ENCODE measurements at places on chromosomes 1 and 21.

- no peak for DNase-seq
These were observed 34.6 kb upstream of the NID1 start for GRCh38 chr1:236099355-236099974.

DNA sequence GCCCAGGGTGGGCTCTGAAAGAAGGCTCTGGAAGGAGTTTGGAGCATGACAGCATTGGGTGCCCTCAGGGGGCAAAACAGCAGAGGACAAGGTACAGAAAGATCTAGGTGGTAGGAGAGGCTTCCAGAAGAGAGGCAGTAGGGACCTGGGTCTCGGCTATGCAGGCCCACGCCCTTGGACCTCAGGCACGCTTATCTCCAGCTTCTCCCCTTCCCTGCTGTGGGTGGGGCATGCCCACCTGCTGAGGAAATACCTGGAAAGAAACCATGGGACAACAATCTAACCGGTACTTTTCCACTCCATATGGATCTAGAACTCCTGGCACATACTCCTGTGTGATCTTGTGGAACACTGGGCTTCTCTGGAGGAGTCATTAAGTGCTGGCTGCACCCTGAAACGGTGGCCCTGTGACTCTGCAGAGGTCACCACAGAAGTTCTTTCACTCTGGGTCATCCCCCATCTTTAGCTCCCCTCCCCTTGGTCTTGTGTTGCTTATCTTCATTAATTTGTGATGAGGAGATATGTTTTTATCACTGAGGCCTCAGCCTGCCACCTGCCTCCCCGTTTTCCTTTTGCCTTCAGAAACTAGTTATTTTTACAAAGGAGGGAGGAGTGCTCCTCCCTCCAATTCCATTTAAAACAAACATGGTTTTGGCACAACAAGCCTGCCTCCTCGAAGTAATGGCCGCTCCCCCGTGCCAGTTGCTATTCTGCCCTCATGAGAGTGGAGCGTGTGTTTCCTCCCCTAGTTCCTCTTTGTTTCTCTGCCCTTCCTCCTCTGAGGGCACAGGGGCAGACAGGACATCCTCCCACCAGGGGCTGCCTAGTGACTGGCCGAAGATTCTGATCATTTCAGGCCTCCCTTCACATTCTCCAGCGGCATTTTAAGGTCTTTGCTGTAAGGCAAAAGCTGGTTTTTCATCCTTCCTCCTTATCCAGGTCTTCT lies 78.0 kb upstream of the ATP5PO start:
- DNase-seq = no peak

- no peak for DNase-seq
These were observed 2.0 kb downstream of the KCND3 start for GRCh38 chr1:111987502-111987901.

DNA sequence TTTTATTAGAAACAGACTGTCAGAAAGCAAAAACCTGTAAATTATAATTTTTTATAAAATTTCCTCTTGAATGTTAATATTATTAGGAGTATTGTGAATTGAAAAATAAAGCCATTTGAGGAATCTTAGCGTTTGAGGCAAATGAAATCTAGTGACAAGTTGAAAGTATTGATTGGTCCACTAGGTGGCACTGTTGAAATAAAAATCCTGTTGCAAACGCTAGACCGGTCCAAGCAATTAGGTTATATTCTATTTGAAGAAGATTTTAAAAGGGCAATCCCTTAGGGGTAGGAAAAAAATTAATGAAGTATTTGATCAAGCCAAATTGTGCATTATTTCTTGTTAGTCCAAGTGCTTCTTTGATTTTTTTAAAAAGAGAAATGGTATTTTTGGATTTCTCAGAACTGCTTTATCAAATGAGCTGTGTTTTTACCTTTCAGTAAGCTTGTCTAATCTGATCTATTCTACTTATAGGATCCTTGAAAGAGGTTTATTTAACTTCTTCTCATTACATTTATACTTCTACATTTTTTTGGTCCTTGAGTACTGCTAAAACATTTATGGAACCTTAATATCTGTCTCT lies 57.7 kb downstream of the ATG4C start:
- no peak for DNase-seq

- no peak for DNase-seq
These were observed 36.0 kb upstream of the ANGPTL7 start for GRCh38 chr1:11153184-11153583.

DNA sequence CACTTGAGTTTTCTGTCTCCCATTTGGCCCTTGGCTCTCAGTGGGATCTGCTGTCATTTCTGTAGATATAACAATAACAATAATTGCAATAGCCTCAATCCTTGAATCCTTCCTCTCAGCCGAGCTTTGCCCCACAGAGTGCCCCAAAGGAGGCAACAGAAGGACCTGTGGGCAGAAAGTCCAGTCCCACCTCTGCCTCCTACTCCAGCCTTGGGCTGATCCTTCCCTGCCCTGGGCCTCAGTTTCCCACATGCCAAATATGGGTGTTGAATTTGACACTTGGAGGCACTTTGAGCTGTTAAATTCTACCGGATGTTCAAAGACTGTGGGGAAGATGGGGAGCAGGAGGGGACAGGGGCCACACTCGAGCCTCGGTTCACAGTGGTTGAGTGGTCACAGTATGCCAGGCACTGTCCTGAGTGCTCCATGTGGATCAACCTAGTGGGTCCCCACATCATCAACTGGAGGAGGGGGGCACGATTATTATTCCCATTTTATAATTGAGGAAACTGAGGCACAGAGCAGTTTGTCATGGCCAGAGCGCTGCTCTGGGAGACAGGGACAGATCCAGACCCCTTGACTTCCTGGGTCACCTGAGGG lies 307.1 kb downstream of the MATN1 start:
- DNase-seq = no peak

- DNase-seq = no peak
These were observed 77.9 kb downstream of the POFUT2 start for GRCh38 chr21:45209685-45210284.

- DNase-seq = no peak
These were observed 495 bp upstream of the NTRK1 start for GRCh38 chr1:156860113-156860627.

GRCh38 chr1:206631085-206631509 lies 4.2 kb upstream of the DYRK3 start:
- DNase-seq = no peak

DNA sequence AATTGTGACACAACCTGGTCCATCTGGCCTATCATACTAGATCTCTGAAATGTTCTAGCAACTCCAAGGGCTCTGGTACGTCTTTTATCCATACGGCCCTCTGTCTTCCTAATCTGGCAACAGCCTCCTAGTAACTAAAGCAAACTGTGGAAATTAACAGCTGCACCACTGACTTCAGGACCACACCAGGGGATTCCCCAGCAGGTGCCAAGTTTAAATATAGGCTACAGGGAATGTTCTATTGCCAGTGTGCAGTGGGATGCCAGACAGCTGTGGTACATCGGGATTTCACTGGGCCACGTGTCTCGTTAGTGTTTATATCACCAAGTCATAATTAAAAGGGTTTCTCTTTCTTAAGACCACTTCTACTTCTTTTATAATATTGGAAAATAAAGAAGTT lies 94.3 kb downstream of the RGS2 start:
- no peak for DNase-seq

DNA sequence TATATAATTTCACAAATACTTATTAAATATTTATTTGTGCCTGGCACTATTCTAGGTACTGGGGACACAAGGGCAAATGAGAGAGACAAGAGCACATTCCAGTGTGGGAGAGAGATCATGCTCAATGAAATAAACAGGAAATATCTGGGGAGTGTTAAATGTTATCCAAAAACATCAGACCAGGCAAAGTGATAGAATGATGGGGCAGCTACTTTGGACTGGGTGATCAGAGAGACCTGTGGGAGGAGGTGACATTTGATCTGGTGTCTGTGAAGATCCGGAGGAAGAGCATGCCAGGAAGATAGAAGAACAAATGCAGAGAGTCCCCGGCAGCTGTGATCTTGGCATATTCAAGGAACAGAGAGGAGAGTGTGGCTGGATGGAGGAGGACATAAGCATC lies 27.5 kb upstream of the GNG12 start:
- DNase-seq = no peak

DNA sequence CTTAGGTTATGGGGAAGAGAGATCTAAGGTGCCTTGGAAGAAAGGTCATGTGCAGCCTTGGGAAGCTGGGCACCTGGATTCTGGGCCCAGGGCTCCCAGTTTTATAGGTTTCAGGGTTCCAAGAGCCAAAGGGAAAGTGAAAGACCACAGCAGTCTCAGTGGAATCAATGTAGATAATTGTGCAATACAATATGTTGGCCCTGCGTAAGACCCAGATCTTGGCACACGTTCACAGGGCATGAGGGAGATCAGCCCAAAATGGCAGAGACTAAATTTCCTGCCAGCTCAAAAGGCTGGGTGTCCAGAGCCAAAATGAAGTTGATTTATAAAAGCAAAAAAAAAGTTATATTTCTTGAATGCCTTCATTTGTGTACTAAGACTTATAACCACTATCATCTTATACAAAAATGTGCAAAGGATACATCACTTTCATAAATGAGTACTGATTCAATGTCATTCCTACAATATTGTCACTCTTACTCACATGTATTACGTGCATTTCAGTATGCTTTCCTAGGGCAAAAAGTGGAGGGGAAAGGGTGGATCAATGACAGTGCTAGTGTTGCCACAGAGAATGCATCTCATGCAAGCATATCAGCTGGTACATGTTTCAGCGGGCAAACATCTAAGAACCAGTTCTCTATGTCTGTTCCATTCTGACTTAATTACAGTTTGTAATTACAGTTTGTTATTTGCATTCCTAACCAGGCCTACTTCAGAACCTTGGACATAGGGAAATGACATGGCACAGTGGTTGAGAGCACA lies 22.5 kb upstream of the NPL start:
- no peak for DNase-seq

GRCh38 chr1:204335085-204335484 lies 24.6 kb downstream of the PLEKHA6 start:
- no peak for DNase-seq

GRCh38 chr1:74396933-74397332 lies 115.5 kb downstream of the LRRC53 start:
- no peak for DNase-seq

GRCh38 chr1:178101654-178102053 lies 7.8 kb downstream of the RASAL2 start:
- DNase-seq = no peak

DNA sequence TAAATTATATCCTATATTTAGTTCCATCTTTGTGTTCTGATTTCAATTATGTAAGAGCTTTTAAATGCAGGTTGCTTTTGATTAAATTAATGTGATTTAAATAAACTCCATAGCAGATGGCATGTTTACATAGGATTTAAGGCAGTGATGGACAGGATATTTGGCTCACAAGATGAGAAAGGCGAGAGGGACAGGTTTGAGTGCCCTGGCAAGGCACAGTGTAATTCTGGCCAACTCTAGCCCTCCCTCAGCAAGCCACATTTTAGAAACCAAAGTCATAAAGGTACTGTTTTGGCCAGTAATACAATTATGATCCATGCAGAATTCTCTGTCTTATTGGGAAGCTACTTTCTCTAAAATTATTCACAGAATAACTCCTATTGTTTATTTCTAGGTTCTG lies 50.6 kb upstream of the C1orf146 start:
- DNase-seq = no peak

DNA sequence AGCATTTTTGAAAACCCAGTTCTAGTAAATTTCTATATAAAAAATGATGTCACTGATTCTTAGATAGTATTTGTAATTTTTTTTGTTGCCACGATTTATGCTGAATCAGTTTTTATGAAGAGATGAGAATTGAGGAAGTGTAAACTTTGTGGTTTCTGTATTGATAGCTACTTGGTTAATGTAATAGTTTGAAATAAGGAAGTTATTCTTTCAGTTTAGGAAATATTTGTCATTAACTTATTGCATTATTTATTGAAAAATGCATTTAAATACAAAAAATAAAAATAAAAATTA lies 97.8 kb downstream of the ZFYVE9 start:
- no peak for DNase-seq

- no peak for DNase-seq
These were observed 38.0 kb upstream of the HLX start for GRCh38 chr1:220841293-220841692.

DNA sequence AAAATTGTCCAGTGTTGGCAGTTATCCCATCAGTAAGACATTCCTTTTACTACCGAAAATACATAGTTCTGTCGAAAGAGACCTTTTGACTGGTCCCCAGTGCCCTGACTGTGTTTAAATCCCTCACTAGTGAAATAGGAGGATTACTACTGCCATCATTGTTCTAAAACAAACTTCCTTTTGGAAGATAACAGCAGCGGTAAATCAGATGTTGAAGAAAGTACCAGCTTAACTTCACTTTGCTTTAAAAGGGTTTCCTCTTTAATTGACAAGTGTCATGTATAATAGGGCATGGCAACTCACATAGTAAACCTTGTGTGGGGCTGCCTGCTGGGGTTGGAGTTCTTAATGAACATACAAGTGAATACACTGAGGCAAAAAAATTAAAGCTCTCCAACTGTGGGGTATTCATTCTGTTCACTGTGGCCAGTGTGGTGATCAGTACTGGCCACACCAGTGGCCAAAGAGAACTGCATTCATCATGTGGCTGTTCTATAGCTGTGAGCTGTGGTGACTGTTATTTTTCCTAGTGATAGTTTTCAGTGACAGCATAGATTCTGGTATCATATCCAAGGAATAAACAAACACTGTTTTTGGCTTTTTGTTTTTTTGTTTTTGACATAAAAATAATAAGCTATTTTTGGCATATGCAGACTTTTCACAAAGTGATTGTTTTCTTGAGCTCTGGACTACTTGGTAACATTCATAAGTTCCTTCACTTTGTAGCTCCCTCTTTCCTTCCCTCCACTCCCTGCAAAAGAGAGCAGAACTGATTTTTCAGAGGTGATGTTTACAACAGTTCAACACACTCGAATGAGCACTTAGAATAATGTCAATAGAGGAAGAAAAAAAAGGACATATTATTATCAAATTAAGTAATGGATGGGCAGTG lies 74.5 kb downstream of the NFIA start:
- no peak for DNase-seq

DNA sequence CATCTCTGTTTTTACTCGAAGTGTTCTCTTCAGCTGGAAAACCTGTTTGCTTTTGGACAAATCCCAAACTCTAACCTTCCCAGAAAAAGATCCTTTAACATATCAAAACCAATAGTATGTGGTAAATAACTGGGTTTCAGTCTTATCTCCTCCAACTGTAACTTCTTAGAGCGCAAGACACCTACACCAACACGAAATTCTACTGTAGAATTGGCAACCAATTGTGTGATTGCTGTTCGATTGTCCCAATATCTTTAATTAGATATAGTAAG lies 5.8 kb upstream of the MPZL1 start:
- no peak for DNase-seq

GRCh38 chr1:28199328-28200233 lies 23.1 kb upstream of the PTAFR start:
- no peak for DNase-seq
